Spleen (tissue), 13 donors: ENCODE measurements at places on chromosomes 5 and 9.

GRCh38 chr9:83285445-83286225 lies 222.7 kb upstream of the RASEF start:
- DNase-seq = no peak

DNA sequence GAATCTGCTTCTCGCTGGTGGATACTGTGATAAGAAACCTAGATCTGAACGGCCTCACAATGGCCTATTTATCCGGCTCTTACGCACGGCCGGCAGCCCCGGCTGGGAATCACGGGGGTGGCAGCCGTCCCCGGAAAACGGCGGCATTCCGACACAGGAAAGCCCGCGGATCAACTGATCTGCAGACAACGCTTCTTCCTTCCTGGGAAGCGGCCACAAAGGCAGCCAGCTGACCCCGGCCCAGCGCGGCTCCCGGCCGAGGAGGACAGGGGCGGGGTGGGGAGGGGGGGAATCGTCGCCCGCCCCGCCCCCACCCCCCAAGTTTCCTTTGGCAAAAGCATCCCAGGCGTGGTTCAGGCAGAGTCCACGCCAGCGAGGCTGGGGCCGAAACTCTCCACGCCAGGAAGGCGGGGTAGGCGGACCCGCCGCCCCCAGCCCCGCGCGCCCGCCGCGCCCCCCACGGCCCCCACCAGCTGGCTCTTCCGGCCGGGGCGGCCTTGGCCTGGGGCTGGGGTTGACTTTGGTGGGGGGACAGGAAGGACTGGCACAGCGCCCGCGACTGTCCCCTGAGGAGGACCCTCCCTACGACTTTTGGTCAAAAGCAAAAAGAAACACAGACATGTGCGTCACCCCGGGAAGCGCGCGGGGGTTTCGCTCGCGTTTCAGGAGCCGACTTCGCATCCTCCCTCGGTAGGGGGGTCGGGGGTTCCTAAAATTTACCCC lies 247.7 kb upstream of the ANKRD55 start:
- peak; percentile 88 for DNase-seq

DNA sequence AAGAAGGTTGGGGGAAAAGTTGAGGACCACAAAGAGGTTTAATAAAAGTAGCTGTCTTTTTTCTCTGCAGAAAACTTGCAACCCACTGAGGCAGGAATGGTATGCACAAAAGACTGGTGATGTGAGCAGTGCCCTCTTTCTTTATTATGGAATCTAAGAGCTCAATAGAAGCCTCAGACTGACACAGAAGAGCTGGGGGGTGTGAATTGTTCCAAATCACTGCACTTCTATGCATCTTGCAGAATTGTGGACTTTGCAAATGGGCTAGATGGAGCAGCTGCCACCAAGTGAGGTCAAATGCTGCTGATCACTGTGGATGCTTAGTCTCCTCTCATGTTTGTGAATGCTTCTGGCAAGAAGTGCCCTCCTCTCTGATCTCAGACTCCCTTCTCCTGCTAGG lies 227.1 kb downstream of the ZSWIM6 start:
- no peak for DNase-seq

DNA sequence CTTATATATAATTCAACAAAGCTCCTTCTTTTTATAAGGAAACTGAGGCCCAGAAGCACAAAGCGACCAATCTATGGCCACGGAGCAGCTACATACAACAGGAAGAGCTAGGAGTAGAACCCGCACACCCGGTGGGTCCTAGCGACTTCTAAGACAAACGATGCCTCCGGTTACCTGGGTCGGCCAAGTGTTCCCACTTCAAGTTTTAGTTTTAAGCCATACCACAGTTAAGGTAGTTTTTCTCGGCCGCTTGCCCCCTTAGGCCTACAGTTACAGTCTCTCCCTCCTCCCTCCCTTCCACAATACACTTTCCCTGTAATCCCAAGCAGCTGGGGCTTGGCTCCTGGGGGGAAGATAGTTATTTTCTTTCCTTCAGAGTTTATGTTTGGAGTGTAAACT lies 533 bp downstream of the SREK1IP1 start:
- peak; percentile 70 for DNase-seq

DNA sequence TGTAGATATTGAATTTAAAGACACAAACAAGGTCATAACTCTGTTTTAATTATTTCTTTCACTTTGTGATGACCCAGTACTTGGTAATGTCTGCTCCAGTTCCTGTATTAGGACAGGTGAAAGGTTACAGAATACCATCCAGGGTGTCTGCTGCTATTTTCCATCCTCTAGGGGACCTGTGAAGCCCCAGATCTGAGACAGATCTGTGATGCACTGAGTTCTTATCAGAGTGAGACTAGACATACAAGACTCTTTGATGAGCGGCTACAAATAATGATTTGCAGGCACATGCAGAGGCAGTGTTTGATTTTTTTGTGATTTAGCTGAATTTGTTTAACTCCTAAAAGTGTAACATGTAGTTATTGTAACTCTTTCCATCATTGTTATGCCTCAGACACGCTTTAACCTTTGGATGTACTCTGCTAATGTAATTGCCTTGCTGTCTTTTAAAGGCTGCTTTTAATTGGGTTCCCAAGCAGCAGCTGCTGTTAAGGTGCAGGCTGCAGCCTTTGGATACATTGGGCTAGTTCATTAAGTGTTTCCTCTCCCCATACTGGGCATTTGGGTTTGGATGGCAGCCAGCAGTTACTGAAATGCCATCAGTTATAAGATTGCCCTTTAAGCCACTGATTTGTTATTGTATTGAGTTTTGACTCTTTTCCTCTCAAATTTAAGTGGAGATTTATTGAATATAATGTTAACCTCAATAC lies 63.3 kb downstream of the RASGRF2 start:
- DNase-seq = no peak

- DNase-seq = no peak
Observed at GRCh38 chr5:152953788-152954483, 536.5 kb upstream of the GRIA1 start.

- no peak for DNase-seq
Observed at GRCh38 chr5:136162008-136162407, 29.4 kb downstream of the SMAD5 start.

DNA sequence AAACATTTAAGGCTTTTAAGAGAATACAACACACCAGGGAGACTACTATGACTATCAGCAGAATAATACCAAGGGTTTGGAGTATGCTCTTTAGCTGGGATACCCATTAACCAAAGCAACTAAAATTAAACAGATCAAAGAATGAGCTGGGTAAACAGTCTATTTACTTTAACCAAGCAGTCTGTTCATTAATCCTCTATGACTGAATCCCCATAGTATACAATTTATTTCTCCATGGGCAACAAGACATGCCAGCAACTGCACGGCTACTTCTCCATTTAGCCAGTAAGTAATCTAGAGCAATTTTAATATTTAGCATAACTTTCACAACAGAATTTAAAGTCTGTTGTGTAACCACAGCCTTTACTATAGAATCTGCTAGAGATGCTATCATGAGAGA lies 77.6 kb downstream of the CDO1 start:
- no peak for DNase-seq

DNA sequence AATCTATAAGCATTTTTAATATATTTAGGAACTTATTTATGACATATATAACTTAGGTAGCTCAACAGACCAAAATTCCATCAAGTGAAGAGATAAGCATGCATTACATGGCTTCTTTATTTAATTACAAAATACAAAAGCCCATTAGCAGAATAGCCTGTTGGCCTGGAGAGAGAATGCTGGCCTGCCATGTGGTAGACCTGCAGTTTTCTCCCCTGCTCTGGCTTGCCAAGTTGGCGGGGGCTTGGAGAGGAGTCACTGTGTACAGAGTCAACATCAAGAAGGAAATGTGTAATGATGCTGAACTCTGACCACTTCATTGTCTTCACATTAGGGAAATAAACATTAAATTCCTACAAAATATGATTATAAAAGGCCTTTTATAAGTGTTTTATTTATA lies 69.8 kb upstream of the CNTLN start:
- no peak for DNase-seq
